ENCODE measurements at places on chromosomes 3 and 15.

- DNase-seq, result no peak
Measured at GRCh38 chr15:58069008-58069407, 3.5 kb upstream of the ALDH1A2 start.

DNA sequence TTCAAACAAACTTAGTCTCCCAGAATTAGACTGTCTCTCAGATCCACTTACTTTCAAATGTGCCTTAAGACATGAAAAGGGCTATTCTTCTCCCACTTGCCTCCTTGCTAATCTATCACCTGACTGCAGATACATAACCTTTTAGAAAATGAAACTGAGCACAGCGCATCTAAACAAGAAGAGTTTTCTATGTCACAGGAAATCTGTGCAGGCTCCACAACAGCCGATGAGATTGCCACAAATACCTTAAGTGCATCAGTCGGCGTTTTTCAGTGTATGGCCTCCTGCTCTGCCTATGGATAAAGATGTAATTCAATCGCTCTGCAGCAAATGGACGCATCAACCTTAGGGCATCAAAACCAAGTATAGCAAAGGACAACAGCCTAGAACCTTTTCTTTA lies 544.2 kb downstream of the FOXP1 start:
- DNase-seq, result no peak

GRCh38 chr15:29871401-29871800 lies 49.1 kb upstream of the TJP1 start:
- DNase-seq, result no peak

- no peak for DNase-seq
Measured at GRCh38 chr15:68511073-68511991, 67.5 kb upstream of the CORO2B start.

GRCh38 chr3:126267976-126268615 lies 87.7 kb upstream of the ALDH1L1 start:
- no peak for DNase-seq

GRCh38 chr3:189349772-189350171 lies 178.0 kb downstream of the TPRG1 start:
- DNase-seq, result no peak

- DNase-seq, result no peak
Measured at GRCh38 chr3:115913069-115913686, 289.9 kb downstream of the GAP43 start.

DNA sequence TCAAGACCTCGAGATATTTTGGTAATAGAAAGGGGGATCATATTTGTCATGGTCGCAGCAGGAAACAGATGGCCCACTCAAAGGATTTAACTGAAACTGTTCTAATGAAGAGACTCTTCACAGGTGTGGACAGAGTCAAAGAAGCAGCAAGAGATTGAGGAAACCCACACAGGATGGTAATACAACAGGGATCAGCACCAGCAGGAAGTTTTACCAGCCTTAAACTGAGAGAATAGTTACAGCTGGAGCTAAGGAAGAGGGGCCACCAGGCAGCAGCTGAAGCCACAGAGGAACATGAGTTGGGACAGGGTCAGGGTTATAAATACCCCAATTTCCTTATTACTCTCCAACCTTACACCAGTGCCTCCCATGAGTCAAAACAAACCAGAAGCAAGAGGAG lies 131.8 kb upstream of the UBE2E2 start:
- DNase-seq, result no peak

Measured in activated effector memory CD4-positive, alpha-beta T cell treated with Interleukin-2 at 50 U/mL for 16 hours (primary cell).